ENCODE measurements at places on chromosomes 2 and 18. TPM values are rescaled to one million over a fixed set of nuclear protein-coding genes. Genes with fewer than 3 reads are reported as not detected.

The FHOD3 gene
- total RNA-seq: 2.4 TPM

The SKOR2 gene
- total RNA-seq: not detected

The IL36G gene
- not detected for total RNA-seq

The OXER1 gene
- 1.3 TPM for total RNA-seq

The COL3A1 gene
- total RNA-seq: 185 TPM

The LTBP1 gene
- 29.0 TPM for total RNA-seq

The ELP2 gene
- 59.8 TPM for total RNA-seq

The GPR75 gene
- total RNA-seq: 1.6 TPM

The CNTNAP5 gene
- total RNA-seq: not detected

All from upper lobe of left lung (tissue), 6 donors.